ENCODE measurements at places on chromosomes 1 and 21.

DNA sequence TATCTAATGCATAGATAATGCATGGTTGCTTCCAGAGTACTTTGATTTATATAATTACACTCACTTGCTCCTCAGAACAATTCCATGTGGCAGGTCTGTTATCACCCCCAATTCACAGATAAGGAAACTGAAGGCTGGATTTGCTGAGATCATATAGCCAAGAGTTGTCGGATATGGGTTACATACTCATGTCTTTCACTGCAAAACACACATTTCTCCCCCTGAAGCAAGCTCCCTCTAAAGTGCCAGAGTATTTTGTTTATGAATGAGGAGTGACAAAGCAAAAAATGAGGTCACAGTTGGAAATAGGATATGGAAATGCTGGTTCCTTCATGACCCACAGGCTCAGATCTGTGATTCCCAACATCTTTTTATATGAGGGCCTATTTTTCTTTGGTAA is 134.2 kb downstream of the ROR1 start:
- DNase-seq, result no peak

DNA sequence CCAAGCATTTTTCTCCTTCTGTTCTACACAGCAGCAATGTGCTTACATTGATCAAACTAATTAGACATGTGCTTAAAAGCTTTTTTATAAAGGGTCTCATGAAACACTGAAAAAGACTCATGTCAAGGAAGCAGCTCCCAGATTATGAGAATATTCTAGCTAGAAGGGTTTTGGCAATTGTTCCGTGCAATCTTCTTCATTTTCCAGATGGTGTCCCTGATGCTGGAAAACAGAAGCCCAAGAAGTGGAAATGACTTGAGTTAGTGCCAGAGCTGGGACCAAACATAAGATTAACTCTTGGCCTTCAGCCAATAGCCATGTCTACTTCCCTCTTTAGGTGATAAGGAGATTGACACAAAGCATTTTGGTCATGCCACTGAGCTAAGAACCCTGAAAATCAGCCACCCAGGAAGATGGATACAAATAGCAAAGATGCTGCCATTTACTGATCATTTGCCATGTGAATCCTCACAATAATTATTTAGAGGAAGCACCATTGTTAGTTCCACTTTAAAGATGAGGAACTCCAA is 110.8 kb downstream of the MATN1 start:
- DNase-seq, result no peak

DNA sequence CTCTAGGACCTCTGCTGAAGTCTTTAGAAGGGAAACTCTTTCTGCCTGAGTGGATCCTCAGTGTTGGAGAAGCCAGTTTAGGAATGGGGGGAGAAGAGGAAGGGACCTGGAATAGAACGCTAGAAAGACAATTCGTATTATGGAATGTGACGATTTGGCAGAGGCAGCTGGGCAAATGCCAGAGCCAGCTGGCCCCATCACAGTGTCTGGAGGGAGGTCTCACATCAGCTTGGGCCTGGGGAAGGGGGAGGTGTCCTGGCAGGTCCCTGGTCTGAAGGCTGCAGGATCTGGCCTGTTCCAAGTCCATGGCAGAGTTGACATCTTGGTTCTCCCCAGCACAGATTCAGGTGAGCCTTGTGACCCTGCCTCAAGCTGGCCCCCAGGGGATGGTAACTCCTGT is 11.3 kb downstream of the TMCC2 start:
- no peak for DNase-seq

GRCh38 chr1:212060632-212061472 is 25.3 kb downstream of the DTL start:
- no peak for DNase-seq

GRCh38 chr1:28971980-28972771 is 57.8 kb downstream of the EPB41 start:
- no peak for DNase-seq
